ENCODE measurements at places on chromosomes 11 and 22.

GRCh38 chr11:72225411-72225951 is 914 bp downstream of the INPPL1 start:
- peak; percentile 56 for DNase-seq

- DNase-seq: no peak
These were observed 8.7 kb upstream of the MPEG1 start for GRCh38 chr11:59221441-59221840.

DNA sequence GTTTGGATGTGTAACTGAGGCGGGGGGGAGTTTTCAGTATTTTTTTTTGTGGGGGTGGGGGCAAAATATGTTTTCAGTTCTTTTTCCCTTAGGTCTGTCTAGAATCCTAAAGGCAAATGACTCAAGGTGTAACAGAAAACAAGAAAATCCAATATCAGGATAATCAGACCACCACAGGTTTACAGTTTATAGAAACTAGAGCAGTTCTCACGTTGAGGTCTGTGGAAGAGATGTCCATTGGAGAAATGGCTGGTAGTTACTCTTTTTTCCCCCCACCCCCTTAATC is 2.3 kb downstream of the MALAT1 start:
- DNase-seq: no peak

GRCh38 chr11:102733232-102733875 is 8.6 kb upstream of the MMP8 start:
- DNase-seq: peak; percentile 79

All from ecto neural progenitor cell (in vitro differentiated cells).